ENCODE measurements at places on chromosomes 3 and 15.

GRCh38 chr3:153232851-153233271 is 70.8 kb downstream of the RAP2B start:
- DNase-seq = no peak

DNA sequence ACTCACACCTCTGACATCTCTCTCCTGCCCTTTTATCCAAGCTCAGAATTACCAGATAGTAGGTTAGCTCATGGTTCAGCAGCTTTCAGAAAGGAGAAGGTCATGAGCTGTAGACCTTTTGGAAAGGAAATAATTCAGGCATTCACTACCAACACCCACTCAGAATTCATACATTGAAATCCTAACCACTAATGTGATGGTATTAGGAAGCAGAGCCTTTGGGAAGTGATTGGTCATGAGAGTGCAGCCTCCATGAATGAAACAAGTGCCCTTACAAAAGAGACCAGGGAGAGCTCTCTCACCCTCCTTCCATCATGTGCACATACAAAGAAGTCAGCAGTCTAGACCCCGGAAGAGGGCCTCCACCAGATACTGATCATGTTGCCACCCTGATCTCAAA is 315.8 kb upstream of the CCDC54 start:
- DNase-seq = no peak

DNA sequence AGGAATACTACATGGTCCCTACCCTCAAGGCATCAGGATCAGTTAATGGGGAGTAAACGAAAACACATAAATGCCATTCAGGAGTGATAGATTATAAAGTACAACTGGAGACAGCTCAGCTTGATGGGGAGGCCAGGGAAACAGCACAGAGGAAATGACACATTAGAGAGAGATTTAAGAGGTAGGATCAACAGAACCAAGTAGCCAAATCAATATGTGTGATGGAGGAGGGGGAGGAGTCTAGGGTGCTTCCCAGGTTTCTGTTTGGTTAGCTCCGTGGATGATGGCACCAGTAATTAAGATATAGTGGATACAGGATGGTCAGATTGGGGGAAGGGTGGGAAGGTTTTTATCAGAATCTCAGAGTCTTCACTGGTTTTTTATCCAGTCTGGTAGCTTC is 229.5 kb upstream of the ROPN1 start:
- no peak for DNase-seq

DNA sequence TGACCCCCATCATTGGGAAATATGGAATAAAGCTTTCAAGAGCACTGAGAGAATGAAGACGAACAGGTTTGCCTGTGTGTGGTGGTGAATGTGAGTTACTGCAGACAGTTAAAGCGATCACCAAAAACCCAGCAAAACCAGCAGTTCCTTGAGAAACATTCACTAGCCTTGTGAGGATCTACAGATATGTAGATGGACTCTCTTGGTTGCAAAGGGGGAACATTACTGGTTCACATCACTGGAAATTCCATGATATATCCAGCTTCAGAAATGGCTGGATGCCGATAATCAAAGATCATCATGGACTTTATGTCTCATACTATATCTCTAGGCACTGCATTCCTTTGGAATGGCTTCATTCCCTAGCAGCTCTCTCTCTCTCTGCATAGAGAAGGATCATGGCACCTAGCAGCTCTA is 10.2 kb upstream of the HERC1 start:
- no peak for DNase-seq

GRCh38 chr3:18044971-18045880 is 302.8 kb upstream of the TBC1D5 start:
- DNase-seq = no peak

DNA sequence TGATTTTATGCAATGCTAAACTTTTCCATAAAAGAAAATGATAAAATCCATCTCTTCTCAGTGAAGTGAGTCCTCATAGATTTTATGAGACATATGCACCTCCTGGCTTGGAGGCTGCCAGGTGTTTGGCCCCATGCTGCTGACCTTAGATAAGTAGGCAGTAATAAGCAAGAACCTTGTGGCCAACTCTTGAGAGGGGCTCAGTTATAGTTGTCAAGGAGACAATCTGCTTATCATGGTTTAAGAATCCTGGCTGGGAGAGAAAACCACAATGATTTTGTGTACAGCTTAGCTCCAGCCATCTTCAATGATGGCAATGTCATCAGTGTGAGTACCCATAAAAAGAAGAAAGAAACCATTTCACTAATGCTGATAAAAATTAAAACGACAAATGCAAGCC is 252.1 kb downstream of the CPNE4 start:
- DNase-seq = no peak

GRCh38 chr3:122021811-122022401 is at the start of gene ILDR1:
ILDR1 (minus strand) TSS chr3:122022247; CDS start chr3:122022077, 170 bp downstream.
- DNase-seq = no peak

GRCh38 chr3:146817704-146818103 is 212.6 kb upstream of the PLSCR5 start:
- no peak for DNase-seq

DNA sequence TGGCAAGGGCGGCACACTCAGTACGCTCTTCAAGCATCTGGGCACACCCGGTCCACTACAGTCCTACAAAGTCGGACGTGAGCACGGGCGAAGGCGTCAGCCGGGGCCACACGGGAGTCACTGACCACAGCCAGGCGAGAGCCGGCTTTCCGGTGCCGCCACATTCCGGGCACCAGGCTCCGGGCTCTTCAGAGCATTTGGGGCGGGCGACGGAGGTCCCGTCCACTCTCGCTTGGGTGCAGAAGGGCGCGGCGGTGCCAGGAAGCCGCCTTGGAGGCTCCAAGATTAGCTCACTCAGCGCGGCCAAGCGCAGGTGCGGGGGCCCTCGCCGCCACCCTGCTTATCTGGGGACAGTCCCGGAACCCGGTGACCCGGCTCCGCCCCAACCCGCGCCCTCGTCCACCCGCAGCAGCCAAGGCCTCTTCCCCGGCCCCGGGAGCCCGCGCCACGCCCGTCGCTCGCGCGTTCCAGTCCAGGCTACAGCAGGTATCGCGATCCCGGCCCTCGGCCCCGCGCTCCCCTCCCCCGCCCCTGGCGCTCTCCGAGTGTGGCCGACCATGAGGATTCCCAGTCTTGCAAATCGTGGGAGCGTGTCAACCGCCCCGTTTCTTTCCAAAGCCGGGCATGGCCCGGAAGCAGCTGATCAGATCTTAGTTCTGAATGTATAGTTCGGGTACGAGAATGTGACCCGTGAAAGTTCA is at the start of gene ADPRH:
TSS of gene ADPRH (plus strand) at position 127 of the 701 bp plus-strand sequence. CDS start 2,678 bp downstream, outside the sequence.
- no peak for DNase-seq

- no peak for DNase-seq
Observed at GRCh38 chr3:116440196-116440595, 5.1 kb downstream of the LSAMP start.

GRCh38 chr3:152511904-152512303 is 243.2 kb downstream of the MBNL1 start:
- DNase-seq = no peak

GRCh38 chr3:42556089-42556632 is 25.6 kb downstream of the SEC22C start:
- no peak for DNase-seq

DNA sequence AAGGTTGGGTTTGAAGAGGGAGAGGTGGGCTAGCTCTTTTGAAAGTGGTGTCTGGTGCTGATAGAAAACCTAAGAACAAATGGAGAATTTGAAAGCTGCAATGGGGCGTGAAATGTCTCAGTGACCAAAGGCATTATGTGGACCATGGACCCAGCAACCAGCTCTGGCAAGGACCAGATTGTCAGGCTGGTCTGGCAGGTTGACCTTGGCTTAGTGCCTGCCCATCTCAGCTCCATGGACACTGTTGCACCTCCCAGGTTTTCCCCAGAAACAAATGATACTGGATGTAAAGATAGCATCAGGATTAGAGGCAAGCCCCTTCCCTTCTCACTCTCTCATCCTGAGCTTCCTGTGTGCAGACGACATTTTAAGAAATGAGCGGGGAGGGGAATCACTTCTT is 302.9 kb upstream of the LRRFIP2 start:
- no peak for DNase-seq

- DNase-seq = no peak
Observed at GRCh38 chr3:163812006-163812405, 1266.3 kb downstream of the SI start.

DNA sequence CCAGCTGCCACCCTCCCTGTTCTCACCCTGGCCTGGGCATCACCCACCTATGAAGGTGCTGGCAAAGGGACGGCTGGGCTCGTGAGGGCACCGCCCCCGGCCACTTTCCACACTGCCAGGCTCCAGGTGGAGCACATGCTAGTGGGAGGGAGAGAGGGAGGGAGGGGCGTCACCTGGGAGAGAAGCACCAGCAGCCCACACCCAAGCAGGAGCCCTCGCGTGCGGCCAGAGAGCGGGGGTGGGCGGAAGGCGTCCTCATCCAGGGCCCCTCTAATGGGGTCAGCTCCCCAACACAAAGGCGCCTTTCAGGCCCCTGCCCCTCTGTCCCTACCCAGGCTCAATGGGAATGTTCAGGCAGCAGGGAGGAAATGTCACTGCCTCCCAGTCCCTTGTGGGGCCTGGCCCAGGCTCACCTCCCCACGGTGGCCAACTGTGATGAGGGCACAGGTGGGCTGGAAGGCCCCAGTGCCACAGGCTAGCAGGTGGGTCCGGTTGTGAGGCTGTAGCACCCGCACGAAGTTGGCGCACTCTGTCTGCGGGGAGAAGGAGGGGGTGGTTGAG is 3.1 kb downstream of the SEMA3G start:
- DNase-seq = no peak

GRCh38 chr3:23612296-23612891 is 193.4 kb upstream of the UBE2E1 start:
- no peak for DNase-seq

DNA sequence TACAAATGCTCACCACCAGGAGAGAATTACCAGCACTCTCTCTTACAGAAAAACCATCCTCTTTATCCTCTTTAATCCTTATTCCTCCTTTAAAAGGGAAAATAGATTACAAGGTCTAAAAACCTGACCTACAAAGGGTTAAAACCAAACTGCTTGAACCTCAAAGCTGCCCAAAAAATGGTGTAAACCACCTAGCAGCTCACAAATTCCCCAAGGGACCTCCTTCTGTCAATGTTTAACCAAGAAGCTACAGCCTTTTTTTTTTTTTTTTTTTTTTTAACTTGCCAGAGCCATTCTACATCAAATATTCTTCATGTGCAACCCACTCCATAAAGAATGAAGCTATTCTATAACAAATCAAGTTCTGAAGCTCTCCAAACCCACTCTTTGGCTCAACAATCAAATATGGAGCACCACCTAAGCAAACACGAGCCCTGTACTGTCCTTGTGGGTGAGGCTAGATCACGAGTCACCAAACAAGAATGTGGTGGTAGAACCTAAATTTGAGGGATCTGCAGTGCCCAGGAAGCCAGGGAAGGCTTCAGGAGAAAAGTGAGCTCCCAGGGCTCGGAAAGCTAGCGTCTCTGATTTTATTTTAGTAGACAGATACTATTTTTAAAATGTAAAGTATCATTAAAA is 20.1 kb downstream of the OSBPL10 start:
- DNase-seq = no peak

DNA sequence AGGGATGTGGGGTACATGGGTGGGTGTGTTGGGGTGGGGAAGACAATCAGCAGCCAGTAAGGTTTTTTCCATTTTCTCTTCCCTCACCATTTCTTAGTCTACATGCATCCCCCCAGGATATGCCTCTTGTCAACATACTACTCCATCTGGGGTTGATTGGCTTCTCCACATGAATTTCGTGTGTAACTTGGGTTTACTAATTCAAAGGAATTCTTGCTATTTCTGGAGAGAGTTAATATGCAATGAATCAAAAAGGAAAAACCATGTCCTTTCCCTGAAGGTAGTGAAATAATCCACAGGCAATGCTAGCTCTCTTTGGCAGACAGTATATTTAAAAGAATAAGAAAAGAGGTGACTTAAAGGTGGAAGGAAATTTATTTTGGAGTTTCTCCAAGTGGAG is 198.4 kb downstream of the EBLN2 start:
- DNase-seq = no peak

- no peak for DNase-seq
Observed at GRCh38 chr3:178370387-178370786, 165.8 kb upstream of the KCNMB2 start.

- DNase-seq = no peak
Observed at GRCh38 chr15:96207377-96208006, 123.0 kb upstream of the NR2F2 start.

DNA sequence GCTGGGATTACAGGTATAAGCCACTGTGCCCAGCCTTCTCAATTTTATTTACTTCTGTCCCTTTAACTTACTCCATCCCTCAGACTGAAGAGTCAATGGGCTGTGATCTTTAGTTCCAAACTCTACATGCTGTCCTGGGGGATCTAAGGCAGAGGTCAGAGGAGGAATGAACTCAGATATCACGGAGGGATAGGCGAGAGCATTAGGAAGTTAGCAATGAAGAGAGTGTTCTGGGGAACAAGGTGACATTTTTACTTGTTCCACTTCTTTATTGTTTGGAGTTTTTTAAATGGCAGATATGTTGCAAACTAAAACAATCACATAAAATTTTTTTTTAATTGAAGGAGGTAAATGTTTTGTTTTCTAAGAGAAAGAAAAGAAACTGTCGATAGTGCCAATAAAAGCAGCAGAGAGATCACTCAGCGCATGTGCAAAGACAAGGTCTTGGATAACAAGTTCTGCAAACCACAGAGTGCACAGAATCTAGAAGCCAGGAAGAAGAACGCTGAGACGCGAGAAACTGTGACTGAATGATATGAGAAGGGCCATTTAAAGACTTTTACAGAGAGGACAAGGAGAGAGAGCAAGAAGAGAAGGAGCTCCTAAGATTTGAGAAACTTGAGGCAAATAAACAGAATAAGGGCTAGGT is 10.8 kb upstream of the CA12 start:
- no peak for DNase-seq

DNA sequence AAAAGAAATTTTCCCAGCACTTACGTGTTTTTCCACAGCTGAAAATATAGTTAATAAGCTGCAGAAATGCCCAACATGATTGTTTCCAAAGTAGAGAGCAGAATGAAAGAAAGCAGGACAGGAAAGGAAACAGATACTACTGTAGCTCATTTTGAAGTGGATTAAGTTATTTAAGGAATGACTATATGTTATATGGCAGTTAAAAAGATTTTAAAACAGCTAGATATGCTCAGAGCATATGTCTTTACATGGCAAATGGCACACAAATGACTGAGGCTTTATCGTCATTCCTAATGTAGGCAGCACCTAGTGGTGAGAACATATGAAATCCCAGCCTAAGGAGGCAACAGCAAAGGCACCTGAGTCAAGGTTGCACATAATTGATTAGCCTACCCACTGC is 106.6 kb upstream of the SEMA6D start:
- DNase-seq = no peak

DNA sequence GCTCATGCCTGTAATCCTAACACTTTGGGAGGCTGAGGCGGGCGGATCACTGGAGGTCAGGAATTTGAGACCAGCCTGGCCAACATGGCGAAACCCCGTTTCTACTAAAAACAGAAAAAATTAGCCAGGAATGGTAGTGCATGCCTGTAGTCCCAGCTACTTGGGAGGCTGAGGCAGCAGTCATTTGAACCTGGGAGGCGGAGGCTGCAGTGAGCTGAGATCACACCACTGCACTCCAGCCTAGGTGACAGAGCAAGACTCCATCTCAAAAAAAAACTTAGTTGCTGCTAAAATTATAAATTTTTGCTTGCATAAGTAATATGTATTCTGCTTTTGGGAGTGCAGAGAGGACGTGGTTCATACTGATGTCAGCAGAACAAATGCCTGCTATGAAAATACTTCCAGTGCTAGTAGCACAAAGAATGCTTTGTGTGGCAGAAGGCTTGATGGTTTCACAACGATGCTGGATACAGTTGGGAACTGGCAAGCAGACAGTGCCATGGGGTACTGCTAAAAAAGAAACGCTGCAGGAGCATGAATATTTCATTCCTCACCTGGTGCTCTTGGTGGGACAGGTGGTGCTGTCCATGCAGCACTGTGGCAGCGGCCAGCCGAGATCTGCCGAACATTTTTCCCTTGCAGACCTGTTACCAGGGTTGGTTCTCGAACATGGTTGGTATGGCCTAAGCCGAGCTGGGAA is 31.1 kb downstream of the FBXL22 start:
- DNase-seq = no peak
